ENCODE measurements at places on chromosomes 1 and 21.

GRCh38 chr1:218503102-218503501, 158.0 kb downstream of the TGFB2 start:
- no peak for DNase-seq

DNA sequence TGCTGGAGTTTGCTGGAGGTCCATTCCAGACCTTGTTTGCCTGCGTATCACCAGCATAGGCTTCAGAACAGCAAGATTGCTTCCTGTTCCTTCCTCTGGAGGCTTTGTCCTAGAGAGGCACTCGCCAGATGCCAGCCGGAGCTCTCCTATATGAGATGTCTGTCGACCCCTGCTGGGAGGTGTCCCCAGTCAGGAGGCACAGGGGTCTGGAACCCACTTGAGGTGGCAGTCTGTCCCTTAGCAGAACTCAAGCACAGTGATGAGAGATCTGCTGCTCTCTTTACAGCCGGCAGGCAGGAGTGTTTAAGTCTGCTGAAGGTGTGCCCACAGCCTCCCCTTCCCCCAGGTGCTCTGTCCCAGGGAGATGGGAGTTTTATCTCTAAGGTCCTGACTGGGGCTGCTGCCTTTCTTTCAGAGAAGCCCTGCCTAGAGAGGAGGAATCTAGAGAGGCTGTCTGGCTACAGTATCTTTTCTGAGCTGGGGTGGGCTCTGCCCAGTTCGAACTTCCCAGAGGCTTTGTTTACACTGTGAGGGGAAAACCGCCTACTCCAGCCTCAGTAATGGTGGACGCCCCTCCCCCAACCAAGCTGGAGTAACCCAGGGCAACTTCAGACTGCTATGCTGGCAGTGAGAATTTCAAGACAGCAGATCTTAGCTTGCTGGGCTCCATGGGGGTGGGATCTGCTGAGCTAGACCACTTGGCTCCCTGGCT, 205.0 kb downstream of the GPR52 start:
- DNase-seq = no peak

DNA sequence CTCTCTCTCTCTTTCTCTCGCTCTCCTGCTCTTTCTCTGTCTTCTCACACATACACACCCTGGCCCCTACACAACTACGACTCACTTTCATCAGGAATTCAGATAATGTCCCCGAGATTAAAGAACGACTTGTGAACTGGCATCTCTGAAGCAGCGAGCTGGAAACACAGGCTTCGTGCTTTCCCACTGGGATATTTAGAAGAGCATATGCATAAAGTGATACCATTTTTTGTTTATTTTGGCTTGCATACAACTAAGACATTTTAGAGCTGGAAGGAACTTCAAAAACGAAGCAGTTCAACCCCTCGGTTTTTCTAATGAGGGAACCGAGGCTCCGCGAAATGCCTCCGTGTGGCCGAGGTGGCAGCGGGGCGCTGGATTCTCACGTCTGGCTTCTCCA, 88.6 kb downstream of the ZBTB18 start:
- no peak for DNase-seq

DNA sequence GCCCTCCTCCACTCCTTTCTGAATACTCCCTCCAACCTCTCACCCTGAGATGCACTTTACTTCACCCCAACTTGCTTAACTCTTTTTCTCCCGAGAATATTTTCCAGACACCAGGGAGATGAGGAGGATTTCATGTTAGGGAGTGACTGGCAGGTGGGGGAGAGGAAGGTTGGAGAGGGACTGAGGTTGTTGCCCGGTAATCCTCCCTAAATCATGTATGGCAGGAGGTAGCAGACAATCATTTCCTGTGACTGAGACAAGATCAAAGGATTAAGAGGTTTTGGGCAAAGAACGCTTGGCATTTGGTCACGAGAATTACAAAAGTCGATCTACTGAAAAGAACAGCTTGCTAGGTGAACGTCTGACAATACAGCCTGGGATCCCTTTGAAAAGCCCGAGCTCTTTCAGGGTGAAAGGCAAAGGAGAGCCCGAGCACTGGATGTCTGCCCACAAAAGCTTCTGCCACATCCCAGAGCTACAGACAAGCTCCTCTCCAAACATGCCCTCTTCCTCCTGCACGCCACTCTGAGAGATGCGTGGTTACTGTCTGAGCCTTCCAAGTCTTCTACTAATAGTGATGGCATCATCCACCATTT, 154.1 kb downstream of the DAB1 start:
- no peak for DNase-seq

DNA sequence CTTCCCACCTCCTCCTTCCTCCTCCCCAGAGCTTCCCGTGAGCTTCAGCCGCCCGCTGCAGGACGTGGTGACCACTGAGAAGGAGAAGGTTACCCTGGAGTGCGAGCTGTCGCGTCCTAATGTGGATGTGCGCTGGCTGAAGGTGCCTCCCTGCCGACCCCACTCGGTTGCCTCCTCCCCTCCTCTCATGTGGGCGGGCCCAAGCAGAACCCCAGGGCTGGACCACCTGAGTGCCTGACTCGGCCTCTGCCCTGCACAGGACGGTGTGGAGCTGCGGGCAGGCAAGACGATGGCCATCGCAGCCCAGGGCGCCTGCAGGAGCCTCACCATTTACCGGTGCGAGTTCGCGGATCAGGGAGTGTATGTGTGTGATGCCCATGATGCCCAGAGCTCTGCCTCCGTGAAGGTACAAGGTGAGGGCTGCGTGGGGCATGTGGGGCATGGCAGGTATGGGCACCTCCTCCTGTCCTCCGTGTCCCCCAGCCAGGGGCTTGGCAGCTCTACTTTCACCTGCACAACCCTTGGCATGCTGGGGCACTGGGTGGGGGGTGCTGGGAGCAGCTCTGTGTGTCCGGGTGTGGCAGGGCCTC, 69.2 kb downstream of the OBSCN start:
- no peak for DNase-seq

- DNase-seq = no peak
These were observed 70.4 kb downstream of the DDR2 start for GRCh38 chr1:162702628-162703027.

GRCh38 chr21:45305836-45306235, 18.1 kb upstream of the POFUT2 start:
- DNase-seq = peak; percentile 50

- DNase-seq = no peak
These were observed 17.0 kb downstream of the FAM151A start for GRCh38 chr1:54606096-54606989.

- peak; percentile 58 for DNase-seq
These were observed 15.5 kb upstream of the AHCTF1 start for GRCh38 chr1:246947255-246947654.

DNA sequence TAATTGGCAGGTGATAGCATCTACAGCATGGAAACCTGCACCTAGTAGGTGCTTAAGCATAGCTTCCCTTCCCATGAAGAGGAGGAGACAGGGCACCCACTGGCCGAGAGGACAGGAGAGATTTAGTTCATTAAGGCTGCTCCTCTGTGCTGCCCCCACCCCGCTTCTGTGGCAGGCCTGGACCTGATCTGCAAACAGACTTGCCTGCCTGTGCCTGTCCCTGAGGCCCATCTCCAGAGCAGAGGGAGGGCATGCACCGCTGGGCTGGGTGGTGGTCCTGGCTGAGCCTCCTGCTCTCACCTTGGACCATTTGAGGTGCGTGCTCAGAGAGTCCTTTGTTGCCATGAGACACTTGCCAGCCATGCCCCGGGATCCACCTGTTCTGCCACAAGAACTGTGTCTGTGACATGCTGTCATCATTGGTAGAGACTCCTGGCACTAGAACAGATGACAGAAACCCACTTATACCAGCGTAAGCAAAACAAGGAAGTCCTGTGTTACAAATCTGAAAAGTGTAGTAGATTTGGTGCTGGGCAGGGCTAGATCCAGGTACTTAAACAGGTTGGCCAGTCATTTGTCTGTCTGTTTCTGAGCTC, 55.6 kb downstream of the PTPRF start:
- no peak for DNase-seq

DNA sequence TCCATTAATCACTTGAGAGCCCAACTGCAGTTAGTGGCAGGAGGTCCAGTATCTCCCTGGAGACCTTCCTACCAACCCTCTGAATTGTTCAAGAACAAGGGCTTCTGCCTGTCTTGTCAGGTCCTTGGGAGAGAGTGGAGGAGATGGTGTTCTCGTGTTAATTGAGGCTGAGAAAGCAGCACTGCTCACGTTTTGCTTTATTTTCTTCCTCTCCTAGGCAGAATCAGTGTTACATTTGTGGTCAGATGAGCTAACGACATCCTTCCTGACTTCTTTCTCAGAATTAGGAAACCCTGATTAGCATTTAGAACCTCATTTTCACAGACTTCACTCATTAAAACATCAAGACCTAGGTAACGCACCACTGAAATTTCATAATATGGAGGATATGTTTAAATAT, 26.4 kb upstream of the LRIG2 start:
- no peak for DNase-seq

DNA sequence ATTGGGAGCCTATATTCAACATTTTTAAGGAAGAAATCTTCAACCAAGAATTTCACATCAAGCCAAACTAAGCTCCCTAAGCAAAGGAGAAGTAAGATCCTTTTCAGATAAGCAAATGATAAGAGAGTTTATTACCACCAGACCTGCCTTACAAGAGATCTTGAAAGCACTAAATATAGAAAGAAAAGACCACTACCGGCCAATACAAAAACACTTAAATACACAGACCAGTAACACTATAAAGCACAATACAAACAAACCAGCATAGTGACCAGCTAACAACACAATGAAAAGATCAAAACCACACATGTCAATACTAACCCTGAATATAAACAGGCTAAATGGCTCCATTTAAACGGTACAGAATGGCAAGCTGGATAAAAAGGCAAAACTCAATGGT, 165.4 kb downstream of the MRPL39 start:
- no peak for DNase-seq

- no peak for DNase-seq
These were observed 30.0 kb downstream of the HIVEP3 start for GRCh38 chr1:41888756-41889155.

DNA sequence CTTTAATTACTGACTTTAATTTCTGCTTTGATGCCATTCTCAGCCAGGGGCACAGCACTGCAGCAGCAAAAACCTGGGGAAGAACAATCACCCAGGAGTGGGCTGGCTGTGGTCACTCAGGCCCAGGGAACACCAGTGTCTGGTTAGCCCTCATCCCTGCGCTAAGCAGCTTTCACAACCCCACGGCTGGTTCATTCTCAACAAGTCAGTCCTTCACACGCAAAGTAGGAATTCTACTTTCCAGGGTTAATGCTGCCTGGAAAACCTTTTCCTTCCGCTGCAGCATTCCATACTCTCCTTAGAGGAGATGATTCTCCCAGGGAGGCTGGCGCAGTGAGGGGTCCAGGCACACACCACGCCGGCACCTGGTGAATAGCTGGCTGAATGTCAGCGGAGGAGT, 24.3 kb upstream of the KCNE1 start:
- DNase-seq = no peak

GRCh38 chr1:187078916-187079315, 250.2 kb downstream of the PLA2G4A start:
- no peak for DNase-seq

- no peak for DNase-seq
These were observed 50.0 kb upstream of the TENT5C start for GRCh38 chr1:117555806-117556205.

DNA sequence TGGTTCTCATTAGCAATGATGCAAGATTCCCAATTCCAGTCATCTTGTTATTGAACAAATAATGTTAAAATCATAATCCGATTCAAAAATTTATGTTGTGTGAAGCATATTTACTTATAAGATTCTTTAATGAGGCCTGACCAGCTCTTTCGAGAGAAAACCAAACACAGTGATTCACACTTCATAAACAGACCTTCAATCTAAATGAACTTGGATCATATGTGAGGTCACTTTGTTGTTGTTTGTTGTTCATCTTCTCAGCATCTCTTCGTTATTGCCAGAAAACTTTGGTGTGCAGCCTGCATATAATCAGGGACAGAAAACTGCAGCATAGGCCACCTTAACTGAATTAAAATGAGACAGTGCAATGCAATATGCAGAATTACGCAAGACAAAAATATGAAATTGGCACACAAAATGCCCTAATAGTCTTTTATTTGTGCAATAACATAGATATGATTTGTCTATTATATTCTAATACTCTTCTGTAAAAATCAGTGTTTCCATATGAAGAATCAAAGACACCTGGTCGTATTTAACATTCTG, 30.1 kb downstream of the NCAM2 start:
- no peak for DNase-seq

- peak; percentile 10 for DNase-seq
These were observed 434.6 kb upstream of the CHRM3 start for GRCh38 chr1:238951809-238952208.

DNA sequence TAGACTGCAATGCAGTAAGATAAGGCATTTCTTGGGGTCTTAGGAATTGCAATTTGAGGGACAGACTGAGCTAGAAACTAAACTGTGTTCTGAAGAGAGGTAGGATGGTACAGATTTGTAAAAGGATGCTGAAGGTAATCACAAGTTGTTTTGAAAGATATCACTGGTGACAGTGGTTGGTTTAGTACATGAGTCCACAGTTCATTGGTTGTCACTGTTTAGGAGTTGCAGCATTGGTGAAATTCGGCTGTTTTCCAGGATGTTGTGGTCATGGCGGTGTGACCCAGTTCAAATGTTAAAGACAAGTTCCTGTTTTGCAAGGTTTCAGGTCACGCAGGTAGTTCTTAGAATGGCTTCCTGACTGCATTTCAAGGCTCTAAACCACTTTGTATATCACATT, 292.8 kb upstream of the B3GALT2 start:
- DNase-seq = peak; percentile 30

- peak; percentile 53 for DNase-seq
These were observed at the start of gene SLC44A3 for GRCh38 chr1:94819945-94820746. SLC44A3 (plus strand) TSS chr1:94820357; CDS start chr1:94820452, 95 bp downstream.

DNA sequence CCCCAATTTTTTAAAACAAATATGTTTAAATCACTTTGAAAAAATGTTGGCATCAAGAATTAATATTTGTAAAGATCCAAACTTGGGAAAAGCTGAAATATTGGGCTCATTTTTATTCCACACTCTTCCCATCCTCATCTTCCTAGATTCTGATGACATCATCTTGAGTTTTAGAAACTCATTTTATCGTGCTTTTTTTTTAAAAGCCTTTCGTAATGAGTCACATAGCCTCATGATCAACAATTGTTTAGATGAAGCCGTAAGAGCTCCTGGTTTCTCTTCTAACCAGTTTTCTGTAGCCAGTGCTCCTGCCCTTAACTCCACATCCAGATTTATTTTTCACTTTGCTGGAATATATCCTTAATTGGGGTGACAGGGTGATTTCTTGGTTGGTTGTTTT, 78.6 kb downstream of the POFUT2 start:
- peak; percentile 75 for DNase-seq

- no peak for DNase-seq
These were observed 110.7 kb upstream of the ERRFI1 start for GRCh38 chr1:8136766-8137165.

GRCh38 chr1:45411510-45411899, 71.3 kb upstream of the MUTYH start:
- DNase-seq = peak; percentile 11

GRCh38 chr1:151728151-151729054, 7.1 kb downstream of the RIIAD1 start:
- DNase-seq = no peak

DNA sequence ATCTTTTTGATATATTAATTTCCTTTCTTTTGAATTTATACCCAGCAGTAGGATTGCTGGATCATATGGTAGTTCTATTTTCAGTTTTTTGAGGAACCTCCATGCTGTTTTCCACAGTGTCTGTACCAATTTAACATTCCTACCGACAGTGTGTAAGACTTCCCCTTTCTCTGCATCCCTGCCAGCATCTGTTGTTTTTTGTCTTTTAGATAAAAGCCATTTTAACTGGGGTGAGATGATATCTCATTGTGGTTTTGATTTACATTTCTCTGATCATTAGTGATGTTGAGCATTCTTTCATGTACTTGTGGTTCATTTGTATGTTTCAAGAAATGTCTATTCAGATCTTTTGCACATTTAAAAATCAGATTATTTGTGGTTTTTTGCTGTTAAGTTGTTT, 62.4 kb upstream of the STUM start:
- no peak for DNase-seq

Measured in M059J (cell line).